ENCODE measurements at places on chromosomes 7 and 10. TPM values are rescaled to one million over a fixed set of nuclear protein-coding genes. Genes with fewer than 3 reads are reported as not detected.

ATOH7 gene
- total RNA-seq, result not detected

SLC26A5 gene
- not detected for total RNA-seq

TBRG4 gene
- total RNA-seq, result 79.3 TPM

ANXA8 gene
- total RNA-seq, result not detected

ARHGAP22 gene
- 3.8 TPM for total RNA-seq

SLC39A12 gene
- total RNA-seq, result not detected

LUC7L2 gene
- 45.2 TPM for total RNA-seq

ACSL5 gene
- total RNA-seq, result 5.6 TPM

CRYGN gene
- 0.41 TPM for total RNA-seq

PLPP4 gene
- total RNA-seq, result not detected

IMMP2L gene
- total RNA-seq, result 17.8 TPM

CTAGE4 gene
- total RNA-seq, result 0.16 TPM

ZNF804B gene
- total RNA-seq, result not detected

PNLIPRP3 gene
- total RNA-seq, result not detected

CUL2 gene
- total RNA-seq, result 35.9 TPM

USP6NL gene
- 7.9 TPM for total RNA-seq

SFTPA1 gene
- not detected for total RNA-seq

PNLIP gene
- not detected for total RNA-seq

FAM241B gene
- 5.3 TPM for total RNA-seq

CLDN4 gene
- 0.27 TPM for total RNA-seq

TMEM225B gene
- total RNA-seq, result not detected

TAS2R3 gene
- total RNA-seq, result 0.41 TPM

ADAM22 gene
- 1.9 TPM for total RNA-seq

OR2AE1 gene
- total RNA-seq, result not detected

OR9A4 gene
- not detected for total RNA-seq

GLCCI1 gene
- 5.8 TPM for total RNA-seq

VSIR gene
- 104 TPM for total RNA-seq

SORCS1 gene
- 2.9 TPM for total RNA-seq

NEBL gene
- 805 TPM for total RNA-seq

PCGF6 gene
- 5.4 TPM for total RNA-seq

CYP51A1 gene
- total RNA-seq, result 15.8 TPM

LEP gene
- 0.14 TPM for total RNA-seq

DPP6 gene
- total RNA-seq, result 0.25 TPM

TMUB1 gene
- 30.1 TPM for total RNA-seq

FKBP6 gene
- not detected for total RNA-seq

EBF3 gene
- total RNA-seq, result 6.2 TPM

CDH23 gene
- 4.5 TPM for total RNA-seq

SCIN gene
- not detected for total RNA-seq

GFRA1 gene
- total RNA-seq, result 5.1 TPM

FBXL13 gene
- total RNA-seq, result 0.36 TPM

ASAH2 gene
- not detected for total RNA-seq

Measured in left ventricle myocardium inferior (tissue), 1 donor.